ENCODE measurements at places on chromosomes 6 and 20.

GRCh38 chr6:146153040-146153758 lies 124.3 kb downstream of the GRM1 start:
- DNase-seq: no peak

DNA sequence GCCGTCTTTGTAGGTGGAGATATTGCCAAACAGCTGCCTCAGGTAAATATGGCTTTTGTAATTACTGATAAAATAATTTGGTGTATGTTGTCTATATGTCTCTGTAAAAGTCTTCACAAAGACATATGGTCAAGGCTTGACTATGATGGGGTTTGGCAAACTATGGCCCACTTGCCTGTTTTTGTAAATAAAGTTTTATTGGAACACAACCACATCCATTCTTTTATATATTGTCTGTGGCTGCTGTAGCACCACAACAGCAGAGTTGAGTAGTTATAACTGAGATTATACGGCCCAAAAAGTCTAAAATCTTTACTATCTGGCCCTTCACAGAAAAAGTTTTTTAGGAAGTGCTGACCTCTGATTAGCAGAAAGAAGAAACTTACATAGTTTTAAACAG lies 133.6 kb downstream of the DNAH8 start:
- DNase-seq: no peak

DNA sequence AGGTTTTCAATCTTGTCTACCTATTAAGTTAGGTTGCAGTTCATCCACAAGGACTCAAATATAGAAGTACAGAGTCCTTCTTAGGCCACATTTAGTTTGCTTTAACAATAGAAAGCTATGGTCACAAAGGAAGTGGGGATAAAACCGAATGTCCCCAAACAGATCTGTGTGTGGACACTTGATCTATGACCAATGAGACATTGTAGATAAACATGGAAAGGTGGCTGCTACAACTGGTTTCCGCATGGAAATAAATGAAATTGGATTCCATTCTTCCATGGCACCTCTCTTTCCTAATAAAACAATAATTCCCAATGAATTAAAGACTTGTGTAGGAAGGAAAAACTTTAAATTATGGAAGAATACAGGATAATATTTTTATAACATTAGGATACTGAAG lies 20.4 kb upstream of the DOK5 start:
- DNase-seq: no peak

DNA sequence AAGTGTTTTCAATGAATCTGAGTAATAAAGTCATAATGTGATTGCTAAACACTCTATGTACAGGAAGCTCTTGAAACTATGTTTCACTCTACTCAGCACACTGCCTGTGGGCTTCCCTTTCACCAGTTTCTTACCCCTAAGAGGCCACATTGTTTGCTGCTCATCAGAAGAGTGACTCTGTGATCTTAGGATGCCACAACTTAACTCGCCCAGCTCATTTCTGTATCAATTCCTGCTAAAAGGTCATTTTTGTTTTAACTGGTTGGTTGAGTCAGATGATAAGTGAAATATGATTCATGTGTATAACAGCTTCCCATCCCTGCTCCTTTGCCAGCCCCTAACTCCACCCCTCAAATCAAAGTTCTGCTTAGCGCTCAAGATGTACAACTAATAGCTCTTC lies 9.8 kb upstream of the NDUFAF4 start:
- DNase-seq: peak; percentile 42

DNA sequence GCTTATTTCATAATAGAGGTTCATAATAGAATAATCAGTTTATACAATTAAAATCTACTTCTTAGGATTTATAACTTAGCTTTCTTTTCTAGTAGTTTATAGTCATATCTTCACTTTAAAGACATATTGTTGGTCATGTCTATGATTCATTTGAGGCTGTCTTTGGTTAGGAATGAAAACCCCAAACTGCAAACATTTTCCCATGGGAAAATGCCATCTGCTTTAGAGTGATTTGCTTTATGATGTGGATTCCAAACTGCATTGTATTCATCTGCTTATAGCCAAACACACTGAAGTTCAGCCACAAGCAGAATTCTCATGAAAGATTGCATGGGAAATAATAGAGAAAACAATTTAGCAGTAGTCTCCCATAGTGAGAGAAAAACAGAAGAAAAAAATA lies 128.0 kb downstream of the RFPL4B start:
- no peak for DNase-seq

GRCh38 chr6:11762794-11763459 lies 15.7 kb downstream of the ADTRP start:
- DNase-seq: no peak

DNA sequence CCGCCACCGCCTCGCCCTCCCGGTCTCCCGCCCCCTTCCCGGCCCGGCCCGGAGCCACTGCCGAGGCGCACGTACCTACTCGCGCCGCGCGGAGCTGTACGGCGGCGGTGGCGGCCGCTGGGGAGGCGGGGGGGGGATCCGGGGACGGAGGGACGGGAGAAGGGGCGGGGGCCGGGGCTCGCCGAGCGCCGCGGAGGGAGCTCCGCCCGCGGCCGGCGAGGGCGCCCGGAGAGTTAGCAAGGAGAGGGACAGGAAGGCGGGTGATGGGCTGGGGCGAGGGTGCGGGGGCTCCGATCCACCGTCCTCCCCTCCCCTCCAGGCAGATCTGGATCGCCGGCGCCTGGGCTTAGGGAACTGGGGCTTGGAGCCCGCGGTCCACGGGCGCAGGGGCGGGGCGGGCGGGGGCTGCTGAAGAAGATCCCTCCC lies 548 bp upstream of the TMEM74B start:
- DNase-seq: peak; percentile 14

- DNase-seq: no peak
Measured at GRCh38 chr20:56778765-56779195, 149.7 kb downstream of the TFAP2C start.

DNA sequence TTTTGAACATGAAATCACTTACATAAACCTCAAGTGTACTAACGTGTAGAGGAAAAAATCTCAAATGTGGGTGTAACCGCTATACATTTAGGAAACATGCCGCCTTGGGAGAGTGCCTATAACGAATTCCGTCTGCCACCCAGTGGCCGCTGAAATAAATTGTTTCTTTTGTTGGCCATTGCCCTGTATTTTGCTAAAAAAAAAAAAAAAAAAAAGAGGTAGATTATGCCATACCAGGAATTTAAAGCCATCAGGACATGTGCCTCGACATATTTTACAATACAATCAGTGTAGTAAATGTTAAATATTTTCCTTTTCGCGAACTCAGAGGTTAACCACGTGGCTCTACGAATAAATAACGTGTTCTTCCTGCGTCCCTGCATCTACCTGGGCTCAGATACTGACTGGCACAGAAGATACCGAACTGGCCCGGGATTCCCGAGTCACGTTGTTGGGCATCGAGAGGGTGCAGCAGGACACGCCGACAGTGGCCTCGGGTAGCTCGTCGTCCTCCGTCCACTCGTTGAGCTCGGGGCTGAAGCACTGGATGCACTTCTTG lies 14.3 kb downstream of the KLHL31 start:
- peak; percentile 71 for DNase-seq

- no peak for DNase-seq
Measured at GRCh38 chr6:105474234-105474633, 71.4 kb upstream of the PREP start.

DNA sequence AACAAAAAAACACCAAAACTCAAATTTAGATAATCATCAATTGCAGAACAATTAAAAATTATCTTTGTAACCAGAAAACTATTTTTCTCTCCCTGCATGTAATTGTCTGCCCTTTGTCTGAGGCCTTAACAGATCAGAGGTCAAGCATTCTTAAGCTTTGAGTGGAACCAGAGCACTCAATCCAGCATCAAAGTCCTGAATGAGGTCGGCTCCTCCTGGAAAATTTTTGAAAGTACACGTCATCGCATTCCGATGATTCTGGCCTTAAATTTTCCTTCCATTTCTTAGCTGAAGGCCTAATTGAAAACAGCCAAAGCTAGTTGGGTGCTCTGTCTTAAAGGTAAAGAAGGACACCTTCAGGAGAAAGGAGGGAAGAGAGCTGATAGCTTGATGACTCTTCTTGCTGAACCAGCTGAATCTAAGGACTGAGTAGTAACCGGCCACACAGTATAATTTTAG lies 510.2 kb upstream of the SULF2 start:
- no peak for DNase-seq

DNA sequence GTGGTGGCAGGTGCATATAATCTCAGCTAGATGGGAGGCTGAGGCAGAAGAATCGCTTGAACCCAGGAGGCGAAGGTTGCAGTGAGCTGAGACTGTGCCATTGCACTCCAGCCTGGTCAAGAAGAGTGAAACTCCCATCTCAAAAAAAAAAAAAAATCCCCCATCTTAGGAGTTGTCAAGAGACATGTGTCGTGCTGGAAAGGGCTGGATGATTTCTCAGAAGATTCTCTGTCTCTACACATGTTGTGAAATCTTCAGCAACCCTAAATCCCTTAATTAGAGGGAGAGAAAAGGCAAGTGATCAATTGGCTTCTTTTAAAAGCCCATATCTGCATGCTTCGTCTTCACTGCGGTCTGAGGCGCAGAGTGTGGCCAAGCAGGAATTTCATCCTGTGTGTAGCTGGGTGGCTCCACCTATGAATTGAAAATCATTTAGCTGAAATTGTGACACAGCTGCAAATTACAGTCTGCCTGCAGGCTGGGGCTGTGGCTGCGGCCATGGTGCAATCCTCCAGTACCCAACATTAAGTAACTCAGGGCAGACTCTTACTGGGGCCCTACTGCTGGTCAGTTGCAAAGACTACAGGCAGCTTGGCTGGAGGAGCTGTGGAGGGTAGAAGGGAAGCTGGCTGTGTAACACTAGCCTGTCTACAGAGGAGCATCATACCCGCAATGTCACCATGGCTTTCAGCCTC lies 3.2 kb upstream of the TGM3 start:
- DNase-seq: no peak

- no peak for DNase-seq
Measured at GRCh38 chr20:57782631-57783041, 72.8 kb upstream of the PMEPA1 start.

DNA sequence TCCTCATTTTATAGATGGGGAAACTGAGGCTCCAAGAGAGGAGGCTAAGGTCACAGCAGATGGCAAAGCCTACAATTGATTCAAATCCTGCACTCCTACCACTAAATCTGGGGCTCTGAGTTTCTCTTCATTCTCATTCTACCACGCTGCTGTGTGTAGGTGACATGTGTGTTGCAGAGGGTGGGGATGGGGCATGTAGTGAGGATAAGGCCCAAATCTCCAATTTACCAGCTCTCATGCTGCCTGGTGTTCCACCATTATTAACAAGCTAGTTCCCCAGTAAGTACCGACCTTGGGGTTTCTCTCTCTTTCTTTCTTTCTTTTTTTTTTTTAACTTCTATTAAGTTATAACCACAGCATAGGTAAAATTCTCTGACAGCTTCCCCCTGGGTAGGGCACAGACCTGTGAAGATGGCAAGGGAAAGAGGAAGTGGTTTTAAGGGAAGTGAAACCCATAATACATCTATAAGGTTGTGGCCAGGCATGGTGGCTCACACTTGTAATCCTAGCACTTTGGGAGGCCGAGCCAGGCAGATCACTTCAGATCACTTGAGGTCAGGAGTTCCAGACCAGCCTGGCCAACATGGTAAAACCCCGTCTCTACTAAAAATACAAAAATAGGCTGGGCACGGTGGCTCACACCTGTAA lies 13.0 kb upstream of the MATN4 start:
- no peak for DNase-seq

- DNase-seq: no peak
Measured at GRCh38 chr6:106128981-106129781, 43.0 kb downstream of the PRDM1 start.

DNA sequence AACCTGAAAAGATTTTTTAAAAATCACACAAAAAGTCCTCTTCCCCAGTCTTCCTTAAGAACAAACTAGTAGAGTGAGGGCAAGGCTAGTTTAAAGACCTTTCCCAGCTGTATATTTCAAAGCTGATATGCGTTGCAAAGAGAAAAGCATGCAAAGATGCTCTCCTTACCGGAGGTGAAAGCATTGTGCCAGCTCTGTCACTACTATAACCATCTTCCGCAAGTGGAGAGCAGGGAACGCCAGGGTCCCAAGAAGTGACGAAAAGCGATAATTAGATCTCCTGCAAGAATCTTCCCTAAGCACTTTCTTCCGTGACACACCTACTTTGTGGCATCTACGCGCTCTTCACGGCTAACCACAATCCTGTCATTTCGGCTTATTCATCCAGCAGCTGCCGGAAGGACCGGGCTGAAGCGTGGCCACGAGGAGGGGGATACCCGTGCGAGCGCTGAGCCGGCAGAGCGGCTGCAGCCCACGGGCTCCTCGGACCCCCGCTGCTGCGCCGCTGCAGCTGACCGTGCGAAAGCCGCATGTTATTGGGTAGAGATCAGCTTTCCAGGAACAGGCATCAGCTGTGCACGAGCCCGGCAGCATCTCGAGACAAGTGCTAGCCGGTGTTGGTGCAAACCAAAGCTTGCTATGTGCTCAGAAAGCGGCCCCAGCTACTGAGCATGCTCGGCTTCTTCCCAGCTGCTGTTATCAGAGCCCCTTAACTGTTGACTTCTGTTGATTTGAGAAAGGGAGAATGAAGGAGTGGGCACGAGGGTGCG lies 57.2 kb upstream of the ARHGAP18 start:
- peak; percentile 60 for DNase-seq

DNA sequence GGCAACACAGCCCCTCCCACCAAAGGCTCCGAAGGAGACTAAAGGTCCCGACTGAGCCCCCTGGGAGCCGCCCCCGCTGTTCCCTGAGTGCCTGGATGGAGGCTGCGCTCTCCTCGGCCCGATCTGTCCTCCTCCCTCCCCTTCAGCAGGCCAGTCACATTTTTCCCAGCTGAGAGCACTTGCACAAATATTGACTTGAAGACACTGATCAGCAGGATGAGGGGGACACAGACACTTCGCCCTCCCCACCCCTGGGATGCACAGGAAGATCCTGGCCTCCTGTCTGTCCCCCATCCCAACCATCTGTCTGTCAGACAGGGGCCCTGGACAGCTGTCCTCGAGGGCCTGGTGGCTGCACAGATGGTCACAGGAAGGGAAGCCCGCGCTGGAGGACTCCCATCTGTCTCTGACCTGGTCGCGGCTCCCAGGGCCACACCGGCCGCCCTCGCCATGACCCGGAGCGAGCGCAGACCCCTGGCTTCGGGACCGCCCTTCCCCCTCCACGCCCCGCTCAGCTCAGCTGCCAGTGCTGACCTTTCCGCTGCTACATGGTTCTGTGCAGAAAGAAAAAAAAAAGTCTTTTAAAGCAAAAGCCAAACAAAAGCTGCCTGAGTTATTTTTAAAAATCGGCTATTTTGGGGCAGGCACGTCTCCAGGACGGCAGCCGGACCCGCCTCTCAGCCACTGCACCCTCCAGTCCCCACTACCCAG lies 11.1 kb downstream of the LAMA5 start:
- no peak for DNase-seq

All from activated naive CD4-positive, alpha-beta T cell treated with anti-CD3 and anti-CD28 coated beads, Interleukin-2, amount 50 U/mL, for 16 hours (primary cell).